Kidney (tissue), 22 donors: ENCODE measurements at places on chromosomes 4 and X. TPM values are rescaled to one million over a fixed set of nuclear protein-coding genes. Genes with fewer than 3 reads are reported as not detected.

TMPRSS11D gene
- not detected for total RNA-seq

AVPR2 gene
- total RNA-seq: 2.3 TPM

GAGE2A gene
- not detected for total RNA-seq

SOX3 gene
- total RNA-seq: not detected

VBP1 gene
- 38.4 TPM for total RNA-seq

CXorf66 gene
- total RNA-seq: not detected

ADRA2C gene
- 36.2 TPM for total RNA-seq

MTMR8 gene
- 2.7 TPM for total RNA-seq

PPEF1 gene
- 0.63 TPM for total RNA-seq

RPA4 gene
- total RNA-seq: 0.57 TPM

ETDA gene
- total RNA-seq: not detected

SSX3 gene
- total RNA-seq: not detected

XAGE1A gene
- total RNA-seq: not detected

FHIP1A gene
- 16.5 TPM for total RNA-seq

SLC7A11 gene
- 2.6 TPM for total RNA-seq

LDB2 gene
- 59.9 TPM for total RNA-seq

MCF2 gene
- total RNA-seq: 0.85 TPM

CTAG1A gene
- not detected for total RNA-seq

EXOC1L gene
- not detected for total RNA-seq

TEX13D gene
- not detected for total RNA-seq

UGT2A1 gene
- total RNA-seq: not detected

NDNF gene
- total RNA-seq: 1.6 TPM

MAGEA10 gene
- not detected for total RNA-seq

ZNF185 gene
- total RNA-seq: 24.3 TPM

RTL3 gene
- not detected for total RNA-seq

TNIP3 gene
- 0.63 TPM for total RNA-seq

FMR1NB gene
- not detected for total RNA-seq

PNMA5 gene
- total RNA-seq: not detected

LAS1L gene
- total RNA-seq: 30.2 TPM

NAP1L3 gene
- 3.8 TPM for total RNA-seq

ZDHHC15 gene
- 2.6 TPM for total RNA-seq

NAT8L gene
- total RNA-seq: 2.7 TPM

PLXNA3 gene
- total RNA-seq: 40.5 TPM

BCAP31 gene
- 218 TPM for total RNA-seq

ASMT gene
- total RNA-seq: 0.22 TPM

PRR32 gene
- total RNA-seq: not detected

IL3RA gene
- 4.6 TPM for total RNA-seq

LPAR4 gene
- 0.16 TPM for total RNA-seq

SPATA4 gene
- 1.2 TPM for total RNA-seq

FAT4 gene
- 11.3 TPM for total RNA-seq

UGT2B17 gene
- 0.38 TPM for total RNA-seq

KLB gene
- total RNA-seq: not detected

MXRA5 gene
- 12.2 TPM for total RNA-seq

AFAP1 gene
- 26.3 TPM for total RNA-seq

ARHGAP6 gene
- 20.4 TPM for total RNA-seq

ARX gene
- total RNA-seq: 0.31 TPM
